NCI-H2107 (cell line): ENCODE measurements at places on chromosomes 7 and 10.

DNA sequence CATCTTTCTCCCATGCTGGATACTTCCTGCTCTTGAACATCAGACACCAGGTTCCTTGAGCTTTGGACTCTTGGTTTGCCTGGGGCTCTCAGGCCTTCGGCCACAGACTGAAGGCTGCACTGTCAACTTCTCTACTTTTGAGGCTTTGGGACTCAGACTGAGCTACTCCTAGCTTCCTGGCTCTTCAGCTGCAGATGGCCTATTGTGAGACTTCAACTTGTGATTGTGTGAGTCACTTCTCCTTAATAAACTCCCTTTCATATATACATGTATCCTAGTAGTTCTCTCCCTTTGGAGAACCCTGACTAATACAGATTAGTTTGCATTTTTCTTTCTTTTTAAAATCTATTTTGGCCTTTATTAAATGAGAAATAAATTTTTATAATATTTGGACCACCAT lies 276.2 kb upstream of the SEMA3C start:
- DNase-seq, result no peak

DNA sequence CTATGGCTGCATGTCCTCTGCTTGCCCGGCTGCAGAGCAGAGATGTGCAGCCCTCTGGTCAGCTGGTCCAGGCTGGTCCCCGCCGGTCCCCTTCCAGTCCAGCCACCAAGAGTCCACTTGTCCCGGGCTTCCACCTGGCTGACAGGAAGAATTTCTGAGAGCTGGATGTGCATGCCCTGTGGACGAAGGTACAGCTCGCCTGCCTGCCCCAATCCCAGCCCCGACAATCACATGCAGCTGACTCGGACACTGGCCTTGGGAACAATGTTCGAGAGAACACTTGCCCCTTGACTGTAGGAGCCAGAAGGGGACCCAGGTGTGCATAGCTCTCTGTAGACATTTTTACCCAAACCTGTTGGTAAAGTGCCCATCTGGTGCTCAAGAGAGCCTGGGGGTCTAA lies 11.8 kb downstream of the AVPI1 start:
- DNase-seq, result no peak

- DNase-seq, result no peak
Measured at GRCh38 chr10:54477738-54478137, 323.3 kb downstream of the PCDH15 start.

- DNase-seq, result no peak
Measured at GRCh38 chr7:85097844-85098243, 89.0 kb downstream of the SEMA3D start.

GRCh38 chr7:80609751-80610150 lies 28.7 kb upstream of the CD36 start:
- no peak for DNase-seq

- no peak for DNase-seq
Measured at GRCh38 chr7:5546626-5547025, 123.0 kb upstream of the TNRC18 start.

GRCh38 chr10:70551466-70551865 lies 51.1 kb downstream of the PRF1 start:
- no peak for DNase-seq

- DNase-seq, result no peak
Measured at GRCh38 chr10:28761084-28761846, 83.9 kb downstream of the BAMBI start.

- no peak for DNase-seq
Measured at GRCh38 chr10:7085147-7085912, 325.5 kb downstream of the SFMBT2 start.

DNA sequence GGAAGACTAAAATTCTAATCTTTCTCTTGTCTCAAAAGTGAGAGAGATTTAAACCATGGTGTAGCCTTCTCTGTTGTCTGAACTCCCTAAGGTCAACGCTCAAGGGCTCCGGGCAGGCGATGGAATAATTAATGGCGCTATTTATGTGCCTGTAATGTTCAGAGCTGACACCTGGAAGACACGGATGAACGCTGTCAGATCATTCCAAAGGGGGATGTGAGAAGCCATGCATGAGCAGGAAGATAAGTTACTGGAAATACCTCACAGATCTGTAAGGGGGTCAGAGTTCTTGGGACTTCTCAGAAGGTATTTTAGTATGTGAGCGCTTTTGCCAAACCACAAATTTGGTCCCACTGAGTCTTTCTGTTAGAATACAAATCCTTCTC lies 73.3 kb upstream of the MTPN start:
- no peak for DNase-seq

DNA sequence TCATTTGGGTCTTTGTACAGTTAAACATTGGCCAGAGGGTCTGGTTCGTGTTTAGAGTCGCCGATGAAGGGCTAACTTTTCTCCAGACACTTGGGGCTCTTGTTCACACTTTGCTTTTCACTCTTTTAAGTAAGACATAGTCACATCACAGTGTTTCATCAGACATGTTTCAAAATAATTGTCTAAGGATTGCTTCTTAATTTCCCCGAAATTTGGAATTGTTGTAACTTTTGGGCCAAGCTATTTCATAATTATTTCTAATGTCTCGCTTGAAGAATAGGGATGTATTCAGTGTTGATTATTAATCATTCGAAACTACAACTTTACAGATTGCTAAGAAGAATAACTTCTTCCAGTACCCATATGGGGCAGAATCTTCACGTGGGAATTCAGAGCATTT lies 92.8 kb downstream of the TCF7L2 start:
- no peak for DNase-seq

DNA sequence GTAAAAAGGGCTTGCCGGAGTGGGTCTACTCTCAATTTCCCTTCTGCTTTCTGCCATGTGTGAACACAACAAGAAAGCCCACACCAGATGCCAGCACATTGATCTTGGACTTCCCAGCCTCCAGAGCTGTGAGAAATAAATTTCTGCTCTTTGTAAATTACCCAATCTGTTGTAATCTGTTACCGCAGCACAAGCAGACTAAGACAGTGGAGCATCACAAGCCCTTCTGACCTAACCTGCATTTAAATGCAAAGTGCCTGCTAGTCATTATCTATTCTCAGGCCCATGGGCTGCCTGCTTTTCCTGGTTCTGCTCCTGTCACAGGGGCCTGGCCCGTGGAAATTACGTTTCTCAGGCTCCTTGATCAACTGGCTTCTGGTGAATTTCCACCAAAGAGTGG lies 199.3 kb upstream of the AUTS2 start:
- DNase-seq, result no peak

DNA sequence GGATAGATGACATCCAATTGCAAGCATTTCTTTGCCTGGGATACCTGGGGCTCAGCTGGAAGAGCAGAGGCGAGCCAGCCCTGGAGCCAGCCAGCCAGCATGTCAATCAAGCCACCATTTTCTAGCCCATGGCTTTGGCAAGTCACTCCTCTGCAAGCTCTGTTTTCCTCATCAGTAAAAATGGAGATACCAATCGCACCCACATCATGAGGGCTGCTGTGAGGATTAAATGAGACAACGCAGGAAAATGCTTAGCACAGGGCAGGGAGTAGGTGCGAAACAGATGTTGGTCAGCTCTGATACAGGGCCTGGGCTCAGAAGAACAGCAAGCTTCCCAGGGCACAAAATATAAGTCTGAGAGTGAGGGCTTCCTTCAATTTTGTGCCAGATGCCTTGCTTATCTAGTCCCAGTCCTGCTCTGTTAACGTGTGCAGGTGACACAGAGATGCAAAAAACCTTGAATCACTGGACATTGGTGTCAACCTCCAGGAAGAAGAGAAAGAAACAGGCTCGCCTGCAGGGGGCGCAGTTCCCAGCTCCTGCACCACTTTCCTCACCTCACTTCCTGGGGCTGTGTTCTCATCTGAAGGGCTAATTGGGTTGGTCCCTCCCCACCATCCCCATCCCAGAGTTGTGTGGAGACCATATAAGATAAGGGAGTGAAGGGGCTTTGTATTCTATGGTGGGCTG lies 72.8 kb upstream of the CACUL1 start:
- DNase-seq, result no peak

DNA sequence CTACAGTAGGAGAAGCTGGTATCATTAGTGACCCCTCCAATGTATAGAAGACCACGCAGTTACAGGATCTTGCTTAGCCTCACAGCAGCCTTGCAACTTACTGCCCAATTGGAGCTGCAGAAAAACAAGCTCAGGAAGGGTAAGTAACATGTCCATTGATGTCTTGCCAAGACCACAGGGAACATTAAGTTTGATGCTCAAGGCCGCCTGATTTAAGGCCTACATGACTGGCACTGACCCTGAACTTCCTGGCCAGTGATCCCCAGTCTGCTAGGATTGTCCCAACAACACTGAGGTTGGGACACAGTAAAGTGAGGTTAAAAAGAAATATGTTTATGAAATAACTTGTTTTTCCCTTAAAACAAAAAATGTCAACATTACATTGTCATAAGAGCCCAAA lies 6.8 kb upstream of the GDF2 start:
- DNase-seq, result no peak
